NCI-H510A treated with DMSO at 0.1 percent for 48 hours (cell line): ENCODE measurements at places on chromosomes 7 and 10.

- DNase-seq: peak; percentile 49
These were observed 133.7 kb downstream of the PIP4K2A start for GRCh38 chr10:22580711-22581110.

DNA sequence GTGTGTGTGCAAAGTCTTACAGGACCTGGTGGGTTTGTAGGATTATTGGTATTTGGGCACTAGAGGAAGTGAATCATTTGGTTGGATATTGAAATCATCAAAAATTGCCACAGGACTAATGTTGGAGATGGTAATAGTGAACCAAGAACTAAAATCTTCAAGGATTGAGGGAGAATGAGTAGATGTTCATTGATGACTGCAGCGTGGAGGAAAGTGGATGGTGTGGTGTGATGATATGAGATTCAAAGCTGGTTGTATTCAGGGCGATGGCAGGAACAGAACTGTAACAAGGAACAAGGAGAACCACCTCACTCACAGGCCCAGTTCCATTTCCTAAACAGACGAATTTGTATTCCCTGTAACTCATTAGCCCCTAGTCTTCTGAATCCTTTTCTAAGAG lies 90.3 kb downstream of the TRIM24 start:
- no peak for DNase-seq

DNA sequence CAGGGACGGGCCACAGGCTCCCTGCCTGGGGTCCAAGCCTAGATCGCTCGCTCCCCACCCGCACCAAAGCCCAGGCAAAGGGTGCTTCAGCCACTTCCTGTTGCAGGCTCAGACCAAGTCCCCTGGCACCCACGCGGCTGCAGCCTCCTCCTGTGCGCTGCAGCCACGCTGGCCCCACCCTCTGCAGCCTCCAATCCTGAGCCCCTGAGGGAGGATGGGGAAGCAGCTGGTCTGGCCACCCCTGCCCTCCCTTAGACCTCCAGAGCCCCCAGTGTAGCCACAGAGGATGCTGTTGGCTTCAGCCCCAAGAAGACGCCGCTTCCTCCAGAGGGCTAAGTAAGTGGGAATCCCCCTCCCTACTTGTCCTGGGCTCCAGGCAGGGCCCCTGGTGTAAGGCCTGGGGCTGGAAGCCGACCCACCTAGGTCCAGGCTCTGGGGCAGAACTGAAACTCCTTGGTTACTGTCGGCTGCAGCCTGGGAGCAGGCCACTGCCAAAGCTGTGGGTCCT lies 9.4 kb downstream of the LIMK1 start:
- no peak for DNase-seq

DNA sequence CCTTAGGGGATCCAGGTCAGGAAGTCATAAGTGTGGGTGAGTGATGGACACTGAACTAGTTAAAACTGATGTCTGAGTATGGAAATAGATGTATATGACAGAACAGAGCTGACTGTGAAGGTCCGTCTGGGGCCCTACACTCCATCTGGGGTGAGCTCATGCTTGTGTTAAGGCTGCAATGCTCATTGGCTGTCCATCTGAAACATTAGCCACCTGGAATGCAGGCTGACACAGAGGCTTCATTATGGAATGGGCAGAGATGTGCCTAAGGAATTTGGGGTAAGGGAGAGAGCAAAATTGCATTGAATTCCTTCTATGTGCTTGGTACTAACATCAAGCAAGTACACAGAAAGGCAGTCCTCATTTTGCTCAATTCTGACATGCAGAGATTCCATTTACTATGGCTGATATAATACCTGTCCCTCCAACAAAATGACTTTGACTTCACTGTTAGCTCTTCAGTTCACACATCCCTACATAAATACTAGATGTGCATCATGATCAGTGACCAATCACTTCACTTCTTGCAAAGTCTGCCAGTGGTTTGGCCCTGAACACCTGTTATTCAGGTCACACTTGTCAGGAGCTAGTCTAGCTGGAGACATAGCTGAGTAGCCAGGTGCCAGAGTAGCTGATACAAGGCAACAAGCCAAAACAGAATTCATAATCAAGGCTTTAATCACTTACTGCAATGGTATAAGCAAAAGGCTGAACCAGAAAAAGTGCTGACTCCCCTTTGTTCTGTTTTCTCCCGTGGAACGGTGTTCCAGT lies 128.9 kb upstream of the VWC2 start:
- no peak for DNase-seq

DNA sequence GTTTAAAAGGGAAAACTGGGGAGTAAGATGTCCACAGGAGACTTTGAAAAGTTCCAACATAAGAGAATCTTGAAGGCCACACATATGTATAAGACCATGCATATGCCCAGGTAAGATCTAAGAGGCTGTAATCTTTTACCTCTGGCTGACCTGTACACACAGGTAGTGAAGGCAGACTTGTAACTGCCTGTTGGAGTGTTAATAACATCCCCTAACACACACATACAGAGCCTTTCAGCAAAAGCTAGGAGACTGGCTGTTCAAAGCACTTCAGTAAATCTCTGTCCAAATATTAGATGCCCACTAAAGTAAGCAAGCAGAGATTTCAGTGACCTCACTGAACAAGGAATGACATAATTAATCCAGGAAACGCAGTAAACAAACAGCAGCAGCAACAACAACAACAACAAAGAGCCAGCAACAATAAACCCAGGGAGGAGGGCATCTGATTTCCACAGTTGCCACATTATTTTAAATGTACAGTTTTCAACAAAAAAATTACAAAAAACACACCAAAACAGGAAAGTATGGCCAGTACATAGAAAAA lies 15.0 kb downstream of the CYP51A1 start:
- DNase-seq: no peak

GRCh38 chr10:71708897-71709882 lies 10.4 kb downstream of the C10orf105 start:
- DNase-seq: no peak

GRCh38 chr7:55191926-55192692 lies 173.0 kb upstream of the LANCL2 start:
- DNase-seq: no peak

- no peak for DNase-seq
These were observed 22.5 kb downstream of the ST8SIA6 start for GRCh38 chr10:17431871-17432311.

DNA sequence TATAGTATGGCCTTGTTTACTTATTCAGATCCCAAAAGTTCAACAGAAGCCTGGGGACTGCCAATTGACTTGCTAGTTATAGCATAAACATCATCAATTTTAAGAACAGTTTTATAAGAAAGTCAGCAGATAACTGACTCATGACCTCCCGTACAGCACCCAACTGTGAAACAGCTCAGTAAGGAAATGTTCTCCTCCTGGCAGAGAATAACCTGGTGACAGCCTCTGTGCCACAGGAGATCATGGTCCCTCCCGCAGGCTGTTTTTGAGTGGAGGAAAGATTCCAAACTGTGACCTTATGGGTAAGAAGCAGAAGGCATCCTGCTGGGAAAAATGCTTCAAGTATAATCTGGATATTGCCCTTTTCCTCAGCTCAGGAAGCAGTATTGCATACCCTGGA lies 182.5 kb downstream of the SEMA3D start:
- no peak for DNase-seq

GRCh38 chr7:741850-742249 lies 14.8 kb upstream of the PRKAR1B start:
- no peak for DNase-seq

DNA sequence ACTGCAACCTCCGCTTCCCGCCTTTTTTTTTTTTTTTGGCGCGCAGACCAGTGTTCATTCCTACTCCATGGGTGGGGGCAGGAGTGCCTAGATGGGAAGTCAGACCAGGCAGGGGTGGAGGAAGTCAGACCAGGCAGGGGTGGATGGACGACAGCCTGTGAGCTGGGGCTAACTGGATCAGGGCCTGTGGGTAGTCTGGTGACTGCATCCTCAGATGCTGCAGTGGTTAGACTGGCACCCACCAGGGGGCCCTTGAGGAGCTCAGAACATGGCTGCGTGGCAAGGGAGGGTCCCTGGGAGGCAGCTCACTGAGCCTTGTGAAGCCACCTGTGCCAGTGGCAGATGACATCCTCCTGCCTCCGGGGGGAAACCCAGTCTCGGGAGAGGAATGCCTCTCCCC lies 35.1 kb downstream of the RCC1L start:
- no peak for DNase-seq

DNA sequence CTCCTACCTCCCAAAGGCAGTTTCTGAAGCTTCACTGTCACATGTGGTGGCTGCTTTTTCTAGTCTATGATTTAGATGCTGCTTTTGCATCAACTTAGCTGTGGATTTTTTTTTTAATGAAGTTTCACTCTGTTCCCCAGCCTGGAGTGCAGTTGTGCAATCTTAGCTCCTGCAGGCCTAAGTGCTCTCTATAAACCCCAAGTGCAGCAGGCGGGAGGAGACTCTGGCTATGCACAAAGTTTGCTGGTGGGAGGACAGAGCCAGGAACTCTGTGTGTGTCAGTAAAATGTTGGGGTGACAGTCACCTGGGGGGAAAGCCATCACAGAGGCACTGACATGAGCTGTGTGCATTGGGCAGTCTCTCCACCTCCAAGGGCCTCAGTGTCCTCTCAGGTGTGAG lies 138.8 kb upstream of the FAM20C start:
- DNase-seq: no peak
